ENCODE measurements at places on chromosomes 6 and 20. TPM values are rescaled to one million over a fixed set of nuclear protein-coding genes. Genes with fewer than 3 reads are reported as not detected.

The ENPP3 gene
- 0.34 TPM for total RNA-seq

The BMP7 gene
- not detected for total RNA-seq

The ECT2L gene
- not detected for total RNA-seq

The AKAP12 gene
- 0.05 TPM for total RNA-seq

The PAX1 gene
- total RNA-seq = not detected

- DNase-seq = no peak
- peaks cover 4% of the 10 kb centered on the region for H3K27me3 ChIP-seq
- H3K36me3 ChIP-seq = no peaks in the 10 kb centered on the region
- H3K4me1 ChIP-seq = no peaks in the 10 kb centered on the region
These were observed 13.9 kb upstream of the ADGRF5 start for GRCh38 chr6:46935687-46936086.

GRCh38 chr6:165852676-165853075, 189.6 kb upstream of the PDE10A start:
- no peak overlapping the region for H3K27ac ChIP-seq
- no peak overlapping the region for H3K4me3 ChIP-seq
- H3K27me3 ChIP-seq = peaks cover 59% of the 10 kb centered on the region
- H3K4me1 ChIP-seq = peaks cover 11% of the 10 kb centered on the region

DNA sequence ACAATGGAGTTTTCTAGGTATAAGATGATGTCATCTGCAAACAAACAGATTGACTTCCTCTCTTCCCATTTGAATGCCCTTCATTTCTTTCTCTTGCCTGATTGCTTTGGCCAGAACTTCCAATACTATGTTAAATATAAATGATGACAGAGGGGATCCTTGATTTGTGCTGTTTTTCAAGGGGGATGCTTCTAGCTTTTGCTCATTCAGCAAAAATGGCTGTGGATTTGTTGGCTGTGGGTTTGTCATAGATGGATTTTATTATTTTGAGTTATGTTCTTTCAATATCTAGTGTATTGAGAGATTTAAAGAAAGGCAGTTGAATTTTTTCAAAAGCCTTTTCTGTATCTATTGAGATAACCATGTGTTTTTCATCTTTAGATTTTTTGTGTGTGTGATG, 662.4 kb upstream of the EYS start:
- no peak for DNase-seq
- H3K4me1 ChIP-seq = no peaks in the 10 kb centered on the region
- no peak overlapping the region for H3K4me3 ChIP-seq
- H3K36me3 ChIP-seq = no peaks in the 10 kb centered on the region

- no peak overlapping the region for H3K27ac ChIP-seq
- H3K4me3 ChIP-seq = no peak overlapping the region
- no peaks in the 10 kb centered on the region for H3K36me3 ChIP-seq
- H3K27me3 ChIP-seq = peaks cover 3% of the 10 kb centered on the region
These were observed 74.5 kb upstream of the SRSF6 start for GRCh38 chr20:43383026-43383795.

DNA sequence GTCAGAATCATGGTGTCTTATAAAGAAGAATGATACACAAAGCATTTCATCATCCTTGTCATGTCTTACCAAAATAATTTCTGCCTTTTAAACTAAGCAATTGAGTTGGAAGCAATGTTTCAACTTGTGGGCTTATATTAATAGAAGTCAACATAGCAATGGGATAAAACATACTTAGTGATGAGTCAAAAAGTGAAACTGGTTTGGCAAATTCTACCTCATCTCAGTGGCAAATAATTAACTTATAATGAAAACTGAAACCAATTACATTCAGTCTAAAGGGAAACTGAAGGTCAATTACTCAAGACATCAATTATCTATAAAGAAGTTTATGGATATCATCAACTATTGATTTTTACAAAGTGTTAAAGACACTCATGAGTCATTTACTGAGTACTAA, 463.8 kb downstream of the BMP2 start:
- DNase-seq = no peak
- no peaks in the 10 kb centered on the region for H3K27me3 ChIP-seq
- H3K4me3 ChIP-seq = no peak overlapping the region

GRCh38 chr6:33599413-33599938, 19.4 kb upstream of the BAK1 start:
- H3K36me3 ChIP-seq = no peaks in the 10 kb centered on the region
- no peak overlapping the region for H3K4me3 ChIP-seq
- peaks cover 24% of the 10 kb centered on the region for H3K4me1 ChIP-seq
- no peak overlapping the region for H3K27ac ChIP-seq
- no peak for DNase-seq
- no peaks in the 10 kb centered on the region for H3K27me3 ChIP-seq
